Natural killer cell treated with Interleukin-12 subunit alpha and Interleukin-12 subunit beta and Interleukin-15 and Interleukin-18, amount 100 ng/mL, for 72 hours (primary cell): ENCODE measurements at places on chromosomes 12 and 14. TPM values are rescaled to one million over a fixed set of nuclear protein-coding genes. Genes with fewer than 3 reads are reported as not detected.

DNA sequence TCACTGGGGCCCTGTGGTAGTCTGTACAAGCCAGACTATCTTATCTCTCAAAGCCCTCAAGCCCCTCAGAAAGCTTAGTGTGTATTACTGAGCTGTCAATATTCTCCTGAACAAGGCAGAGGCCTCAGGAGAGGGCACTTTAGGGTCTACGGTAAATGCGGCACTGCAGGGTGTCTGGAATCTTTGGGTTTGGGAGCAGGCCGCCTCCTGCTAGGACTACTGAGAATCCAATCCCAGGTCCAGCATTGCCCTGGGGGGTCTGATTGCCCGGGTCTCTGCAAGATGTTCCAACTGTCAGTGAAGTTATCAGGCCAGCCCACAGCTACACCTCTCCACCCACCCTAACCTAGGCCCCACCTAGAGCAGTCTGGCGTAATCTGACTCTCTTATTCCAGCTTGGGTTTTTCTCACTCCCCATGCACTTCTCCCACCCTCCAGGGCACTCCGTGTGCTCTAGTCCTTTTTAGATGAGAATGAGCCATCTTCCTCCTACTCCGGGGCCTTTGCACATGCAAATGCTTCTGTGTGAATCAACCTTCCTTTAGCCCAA, 4.3 kb upstream of the ZFP36L1 start:
- DNase-seq: no peak

DNA sequence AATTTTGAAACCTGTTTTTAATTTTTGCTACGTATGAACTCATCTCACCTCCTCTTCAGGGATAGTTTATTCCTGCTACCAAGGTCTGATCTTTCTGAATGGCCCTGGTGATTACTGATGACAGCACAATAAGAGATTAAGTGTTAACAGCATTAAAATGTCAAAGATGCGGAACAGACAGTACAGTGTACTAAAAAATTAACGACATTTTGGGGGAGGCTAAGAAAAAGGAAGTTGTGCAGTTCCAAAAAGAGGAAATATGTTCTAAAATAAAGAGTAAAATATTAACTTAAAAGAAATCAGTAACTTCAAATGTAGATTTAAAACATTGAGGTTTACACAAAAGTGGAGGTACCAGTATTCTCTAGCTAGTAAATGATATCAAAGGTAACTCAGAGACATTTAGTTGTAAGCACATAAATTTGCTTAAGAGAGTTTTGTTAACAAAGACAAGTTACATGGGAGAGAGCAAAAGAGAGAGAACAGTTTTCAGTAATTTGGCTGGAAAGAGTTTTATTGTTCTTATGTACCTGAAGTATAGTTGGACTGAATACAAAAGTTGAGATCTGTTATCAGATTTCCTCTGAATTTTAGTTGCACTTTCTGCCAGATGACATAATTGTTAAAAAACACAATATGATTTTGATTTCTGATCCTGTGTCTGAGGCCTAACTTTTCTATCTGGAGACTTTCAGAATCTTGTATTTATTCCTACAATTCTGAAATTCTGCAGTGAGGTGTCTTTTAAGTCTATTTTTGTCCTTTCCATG, 4.2 kb upstream of the CLECL1 start:
- DNase-seq: no peak

DNA sequence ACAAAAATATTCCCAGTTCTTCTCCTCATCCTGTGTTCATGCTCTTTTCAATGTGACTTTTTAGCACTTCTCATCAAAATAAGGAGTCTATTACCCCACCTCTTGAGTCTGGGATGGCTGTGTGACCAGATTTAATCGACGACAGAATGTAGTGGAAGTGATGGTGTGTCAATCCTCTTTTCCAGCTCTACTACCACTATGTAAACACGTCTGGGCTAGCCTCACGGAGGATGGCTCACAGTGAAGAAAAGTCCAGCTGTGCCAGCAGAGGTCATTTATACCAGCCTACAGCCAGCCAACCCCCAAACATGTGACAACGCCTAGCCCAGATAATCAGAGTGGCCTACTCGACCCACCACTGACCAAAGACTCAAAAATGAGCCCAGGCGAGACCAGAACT, 37.3 kb upstream of the FGF6 start:
- DNase-seq: no peak

The SOAT2 gene
- total RNA-seq: 0.26 TPM
